ENCODE measurements at places on chromosomes 2 and 18. TPM values are rescaled to one million over a fixed set of nuclear protein-coding genes. Genes with fewer than 3 reads are reported as not detected.

ACYP2 gene
- 5.2 TPM for total RNA-seq

FHOD3 gene
- total RNA-seq: 2.1 TPM

DNA sequence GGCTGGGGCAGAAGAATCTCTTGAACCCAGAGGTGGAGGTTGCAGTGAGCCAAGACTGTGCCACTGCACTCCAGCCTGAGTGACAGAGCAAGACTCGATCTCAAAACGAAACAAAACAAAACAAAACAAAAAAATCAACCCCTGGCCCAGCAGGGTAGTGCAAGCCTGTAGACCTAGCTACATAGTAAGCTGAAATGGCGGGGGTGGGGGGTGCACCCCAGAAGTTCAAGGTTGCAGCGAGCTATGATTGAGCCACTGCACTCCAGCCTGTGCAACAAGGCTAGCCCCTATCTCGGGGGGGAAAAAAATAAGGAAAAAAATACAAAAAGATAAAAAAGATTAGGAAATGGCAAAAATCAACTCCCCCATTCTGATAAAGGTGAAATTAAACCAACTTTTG lies 6.4 kb downstream of the ATL2 start:
- DNase-seq: no peak

GRCh38 chr2:3656762-3657721 lies 958 bp upstream of the ALLC start:
- peak; percentile 76 for DNase-seq

- no peak for DNase-seq
Measured at GRCh38 chr18:79705272-79705671, 25.7 kb downstream of the CTDP1 start.
